NCI-H2171 (cell line): ENCODE measurements at places on chromosomes 1 and 21.

DNA sequence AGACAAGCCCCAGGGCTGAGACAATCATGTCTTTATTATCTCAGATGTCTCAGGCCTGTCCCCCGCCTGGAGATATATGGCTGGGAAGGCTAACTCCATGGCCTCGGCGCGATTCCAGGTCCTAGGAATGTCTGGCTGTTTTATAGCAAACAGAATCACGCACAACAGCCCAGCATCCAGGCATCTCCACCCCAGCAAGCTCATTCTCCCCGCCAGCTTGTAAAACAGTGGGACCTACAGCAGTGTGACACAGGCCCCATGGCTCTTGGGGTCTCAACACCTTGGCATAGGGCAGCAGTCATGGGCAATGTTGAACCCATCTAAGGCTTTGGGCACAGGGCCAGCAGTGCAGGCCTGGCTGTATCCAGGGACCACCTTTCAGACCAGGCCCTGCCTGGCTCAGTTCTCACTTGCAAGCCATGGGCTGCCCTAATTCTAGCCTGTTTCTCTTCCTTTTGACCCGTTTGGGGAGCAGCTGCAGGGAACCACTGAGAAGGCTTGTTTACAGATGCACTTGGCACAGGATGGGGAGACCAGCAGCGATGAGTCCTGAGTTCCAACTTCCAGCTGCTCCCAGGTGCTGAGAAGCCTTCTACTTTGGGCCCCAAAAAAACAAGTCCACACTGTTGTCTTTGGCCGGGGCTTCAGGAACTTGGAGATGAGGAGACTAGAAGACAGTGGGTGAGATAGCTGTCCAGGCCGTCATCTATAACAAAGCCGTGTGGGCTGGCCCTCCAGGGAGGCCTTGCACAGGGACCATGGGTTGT, 34.4 kb downstream of the WNT4 start:
- DNase-seq: no peak

- no peak for DNase-seq
Measured at GRCh38 chr1:243271996-243272395, 16.2 kb downstream of the SDCCAG8 start.

DNA sequence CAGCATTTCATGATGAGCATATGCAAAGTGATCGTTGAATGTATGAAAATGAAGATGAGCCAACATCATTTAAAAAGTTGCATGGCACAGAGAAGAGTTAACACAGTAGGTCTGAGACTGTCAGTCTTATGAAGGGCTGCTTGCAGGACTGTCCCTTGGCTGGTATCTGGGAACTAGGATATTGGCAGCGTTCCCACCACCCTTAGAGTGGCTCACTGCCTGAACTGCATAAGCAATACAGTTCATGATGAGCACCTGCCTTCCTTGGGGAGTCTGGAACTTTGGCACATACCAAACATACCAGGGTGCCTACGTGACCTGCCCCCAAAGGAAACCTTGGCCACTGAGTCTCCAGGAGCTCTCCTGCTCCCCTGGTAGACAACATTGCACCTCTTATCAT, 161.8 kb downstream of the DSCAM start:
- DNase-seq: no peak

DNA sequence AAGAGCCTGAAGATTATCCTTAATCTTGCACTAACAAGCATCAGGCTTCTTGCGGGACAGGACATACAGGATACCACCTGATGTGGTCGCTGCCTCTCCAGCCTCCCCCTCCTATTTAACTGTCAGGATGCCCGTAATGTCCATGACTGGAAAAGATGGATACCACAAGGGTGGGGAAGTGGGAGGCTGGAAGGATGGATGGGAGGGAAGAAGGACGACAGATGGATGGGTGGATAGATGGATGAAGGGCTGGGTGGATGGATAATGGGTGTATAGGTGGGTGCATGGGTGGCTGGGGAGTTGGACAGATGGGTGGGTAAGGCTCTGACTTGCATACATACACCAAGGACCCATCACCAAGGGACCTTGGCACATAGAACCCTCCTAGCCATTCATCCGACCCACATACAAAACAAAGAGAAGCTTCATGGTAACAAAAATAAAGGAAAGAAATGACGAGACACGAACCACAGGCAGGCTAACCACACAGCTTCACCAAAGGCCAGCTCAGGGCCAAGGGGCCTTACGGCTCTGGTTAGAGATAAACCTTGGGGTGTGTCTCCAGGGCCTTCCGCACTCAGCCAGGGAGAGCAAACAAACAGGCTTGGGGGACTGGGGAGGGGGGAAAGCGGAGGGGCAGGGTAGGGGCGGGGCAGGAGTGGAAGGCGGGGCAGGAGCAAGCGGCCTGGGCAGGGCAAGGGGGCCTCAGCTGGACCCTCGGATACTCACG, 50.5 kb downstream of the HSPG2 start:
- DNase-seq: no peak

- no peak for DNase-seq
Measured at GRCh38 chr1:118589238-118589846, 398.8 kb downstream of the TBX15 start.

- no peak for DNase-seq
Measured at GRCh38 chr1:219143735-219144134, 29.9 kb upstream of the LYPLAL1 start.

GRCh38 chr1:96843196-96843595, 121.6 kb downstream of the PTBP2 start:
- no peak for DNase-seq

- DNase-seq: no peak
Measured at GRCh38 chr1:226627050-226627755, 78.6 kb downstream of the STUM start.

GRCh38 chr1:228530086-228530758, 43.0 kb downstream of the RNF187 start:
- no peak for DNase-seq

- peak; percentile 74 for DNase-seq
Measured at GRCh38 chr1:184143449-184143848, 91.9 kb downstream of the TSEN15 start.

GRCh38 chr1:151157067-151157531, 650 bp downstream of the TNFAIP8L2 start:
- DNase-seq: no peak

GRCh38 chr1:156525071-156525501, 24.5 kb upstream of the MEF2D start:
- DNase-seq: no peak

GRCh38 chr1:23930861-23931490, 17.8 kb upstream of the CNR2 start:
- no peak for DNase-seq

DNA sequence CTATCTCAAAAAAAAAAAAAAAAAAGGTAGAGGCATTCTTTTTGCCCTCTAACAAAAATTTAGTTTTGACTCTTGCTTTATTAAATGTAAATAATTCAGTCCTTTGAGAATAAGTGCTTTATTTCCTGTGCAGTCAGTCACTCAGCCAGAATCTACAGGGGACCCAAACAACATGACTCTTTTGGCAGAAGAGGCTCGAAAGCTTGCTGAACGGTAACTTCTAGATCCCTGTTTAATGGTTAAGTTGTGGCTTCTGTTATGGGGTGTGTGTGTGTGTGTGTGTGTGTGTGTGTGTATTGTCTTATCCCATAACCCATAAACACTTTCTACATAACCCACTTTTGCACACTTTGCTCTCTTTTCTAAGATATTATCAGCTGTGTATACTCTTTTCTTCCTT, 54.9 kb upstream of the LAMC2 start:
- no peak for DNase-seq

GRCh38 chr1:230273141-230273710, 152.9 kb downstream of the PGBD5 start:
- DNase-seq: no peak

- DNase-seq: no peak
Measured at GRCh38 chr1:172466795-172467407, 23.0 kb upstream of the PIGC start.

GRCh38 chr1:81950591-81951244, 150.0 kb downstream of the ADGRL2 start:
- DNase-seq: no peak

DNA sequence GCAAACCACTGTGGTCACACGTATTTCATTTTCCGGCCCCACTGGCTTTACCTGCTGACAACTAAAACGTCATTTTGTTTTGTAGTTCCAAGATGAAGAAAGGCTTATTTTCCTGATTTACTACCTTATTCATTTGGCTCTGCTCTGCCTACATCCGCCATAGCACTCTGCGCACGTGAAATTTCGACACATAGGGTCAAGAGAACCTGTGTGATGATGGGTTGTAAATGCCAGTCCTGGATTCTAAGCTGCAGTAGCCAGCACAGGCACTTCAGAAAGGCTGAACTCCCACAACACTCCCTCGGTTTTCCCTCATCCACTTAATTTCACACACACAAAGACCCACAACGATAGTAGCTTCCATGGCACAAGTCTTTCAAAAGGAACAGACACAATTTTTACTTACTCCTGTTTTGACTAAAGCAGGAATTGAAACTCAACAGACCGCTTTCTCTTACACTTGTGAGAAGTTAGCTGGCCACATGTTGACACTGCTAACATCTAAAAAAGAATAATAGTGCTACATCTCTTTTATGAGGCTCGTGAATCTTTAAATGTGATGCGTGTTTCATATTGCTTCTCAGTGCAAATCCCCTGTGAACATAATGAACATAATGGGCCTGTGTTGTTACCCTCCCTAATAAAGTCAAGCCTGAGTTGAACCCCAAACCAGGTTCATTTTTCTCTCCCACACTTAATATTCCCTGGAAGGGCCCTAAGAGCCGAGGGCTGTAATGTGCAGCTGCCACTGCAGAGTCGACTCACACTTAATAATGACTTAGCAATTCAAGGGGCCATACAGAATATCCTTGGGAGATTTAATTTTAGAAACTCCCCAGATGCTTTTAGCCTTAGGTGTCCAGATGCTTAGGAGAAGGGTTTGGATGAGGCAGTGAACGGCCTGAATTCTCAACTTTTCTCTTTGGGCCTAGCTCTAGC, 1.5 kb upstream of the RUNX1 start:
- no peak for DNase-seq

GRCh38 chr1:154960446-154961136, 991 bp downstream of the PYGO2 start:
- DNase-seq: no peak

GRCh38 chr1:184716158-184716557, 38.5 kb downstream of the EDEM3 start:
- DNase-seq: no peak

- no peak for DNase-seq
Measured at GRCh38 chr1:36622741-36623648, 140.3 kb upstream of the CSF3R start.

DNA sequence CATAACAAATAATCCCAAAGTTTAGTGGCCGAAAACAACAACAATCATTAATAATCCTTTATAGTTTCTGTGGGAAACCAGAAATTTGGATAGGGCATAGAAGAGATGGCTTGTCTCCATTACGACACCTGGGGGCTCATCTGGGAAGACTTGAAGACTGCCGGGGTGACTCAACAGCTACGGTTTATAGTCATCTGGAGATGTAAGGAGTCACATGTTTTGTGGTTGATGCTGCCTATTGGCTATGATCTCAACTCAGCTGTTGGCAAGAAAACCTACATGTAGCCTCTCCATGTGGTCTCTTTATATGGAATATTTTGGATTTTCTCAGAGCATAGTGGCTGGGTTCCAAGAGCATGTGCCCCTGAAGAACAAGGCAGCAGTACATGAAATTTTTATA, 29.3 kb upstream of the TSPAN2 start:
- DNase-seq: no peak

GRCh38 chr1:32972814-32973428, 8.3 kb upstream of the RNF19B start:
- DNase-seq: peak; percentile 82

- no peak for DNase-seq
Measured at GRCh38 chr21:46254208-46254975, 25.8 kb upstream of the LSS start.

GRCh38 chr1:202086579-202087350, 36.0 kb upstream of the GPR37L1 start:
- no peak for DNase-seq

DNA sequence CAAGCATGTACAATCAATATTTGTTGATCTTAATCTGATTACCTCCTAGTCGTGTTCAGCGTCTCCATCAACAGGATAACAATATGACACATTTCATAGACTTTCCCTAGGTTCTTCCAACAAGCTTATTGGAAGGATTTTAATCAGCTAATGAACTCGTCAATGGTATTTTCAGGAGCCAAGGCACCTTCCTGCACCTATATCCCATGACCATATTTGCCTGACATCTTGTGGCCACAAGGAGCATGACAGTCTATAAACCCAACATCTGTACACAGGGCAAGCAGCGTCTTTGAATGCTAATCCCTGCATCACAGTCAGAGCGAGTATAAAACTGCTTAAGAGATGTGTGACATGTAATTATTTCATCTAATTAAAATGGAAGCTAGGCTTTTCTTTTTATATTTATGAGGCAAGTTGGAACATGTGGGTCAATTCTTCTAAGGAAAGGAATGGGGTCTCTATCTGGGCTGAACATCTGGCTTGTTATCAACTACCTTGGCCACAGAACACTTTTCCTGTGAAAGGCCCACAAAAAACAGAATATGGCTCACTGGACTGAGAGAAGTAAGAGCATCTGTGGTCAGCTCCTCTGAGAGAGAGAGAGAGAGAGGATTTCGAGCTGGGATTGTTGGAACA, 388.8 kb downstream of the NTNG1 start:
- DNase-seq: peak; percentile 57

GRCh38 chr1:209412566-209412965, 170.9 kb upstream of the CAMK1G start:
- no peak for DNase-seq

GRCh38 chr1:6603915-6604558, 1.4 kb upstream of the KLHL21 start:
- DNase-seq: no peak

- no peak for DNase-seq
Measured at GRCh38 chr1:182707122-182707521, 22.7 kb upstream of the RGS8 start.

DNA sequence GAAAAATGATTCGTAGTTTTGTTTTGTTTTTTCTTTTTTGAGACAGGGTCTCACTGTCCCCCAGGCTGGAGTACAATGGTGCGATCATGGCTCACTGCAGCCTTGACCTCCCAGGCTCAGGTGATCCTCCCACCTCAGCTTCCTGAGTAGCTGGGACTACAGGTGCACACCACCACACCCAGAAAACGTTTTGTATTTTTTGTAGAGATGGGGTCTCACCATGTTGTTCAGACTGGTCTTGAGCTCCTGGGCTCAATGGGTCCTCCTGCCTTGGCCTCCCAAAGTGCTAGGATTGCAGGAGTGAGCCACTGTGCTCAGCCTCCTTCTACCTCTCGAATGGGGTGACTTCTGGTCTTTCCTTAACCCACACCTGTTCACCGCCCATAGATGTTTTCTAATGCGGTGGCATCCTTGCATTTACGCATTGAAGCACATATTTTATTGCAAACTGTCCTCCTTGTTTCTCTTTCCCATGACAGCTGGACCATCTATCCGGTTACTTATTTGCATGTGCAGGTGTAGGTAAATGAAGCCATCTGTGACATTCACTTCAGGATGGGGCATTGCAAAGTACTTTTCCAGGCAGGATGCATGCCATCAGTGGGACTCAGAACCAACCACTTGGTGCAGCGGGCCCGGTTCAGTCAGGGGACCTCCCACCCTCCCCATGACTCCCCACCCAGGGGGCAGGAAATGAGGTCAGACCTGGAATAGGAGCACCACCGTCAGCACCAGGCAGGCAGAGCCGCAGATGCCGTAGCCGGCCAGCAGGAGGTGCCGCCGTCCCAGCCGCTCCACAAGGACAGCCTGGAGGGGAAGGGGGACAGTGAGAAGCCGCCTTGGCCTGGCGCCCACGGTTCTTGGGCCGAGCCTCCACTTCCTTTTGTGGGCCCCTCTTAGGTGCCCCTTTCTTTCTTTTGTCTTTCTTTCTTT, 16.5 kb downstream of the SLC2A7 start:
- peak; percentile 71 for DNase-seq

- DNase-seq: peak; percentile 78
Measured at GRCh38 chr21:41763398-41763931, 3.4 kb downstream of the RIPK4 start.

- DNase-seq: no peak
Measured at GRCh38 chr1:26530895-26531598, 1.5 kb downstream of the RPS6KA1 start.
